ENCODE measurements at places on chromosomes 3 and 15.

GRCh38 chr3:58274027-58274614, 31.9 kb upstream of the RPP14 start:
- DNase-seq: no peak

- DNase-seq: no peak
These were observed 515.5 kb downstream of the OCA2 start for GRCh38 chr15:27583651-27584050.

DNA sequence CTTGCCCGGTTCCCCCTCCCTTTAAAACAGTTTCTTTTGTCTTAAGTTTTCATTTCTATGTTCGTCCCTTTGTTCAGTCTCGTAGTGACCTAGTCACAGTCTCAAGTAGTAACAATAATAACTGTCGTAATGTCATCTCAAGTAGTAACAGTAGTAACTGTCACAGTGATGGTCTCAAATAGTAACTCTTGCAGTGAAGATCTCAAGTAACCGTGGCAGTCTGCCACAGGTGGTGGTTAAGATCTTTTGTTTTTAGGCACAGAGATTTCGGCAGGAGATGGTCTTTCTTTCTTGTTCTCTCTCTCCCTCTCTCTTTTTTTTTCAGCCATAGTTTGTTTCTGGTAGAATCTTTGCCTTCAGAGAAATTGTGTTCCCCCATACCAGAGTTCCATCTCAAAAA, 656.0 kb upstream of the SGO1 start:
- no peak for DNase-seq

DNA sequence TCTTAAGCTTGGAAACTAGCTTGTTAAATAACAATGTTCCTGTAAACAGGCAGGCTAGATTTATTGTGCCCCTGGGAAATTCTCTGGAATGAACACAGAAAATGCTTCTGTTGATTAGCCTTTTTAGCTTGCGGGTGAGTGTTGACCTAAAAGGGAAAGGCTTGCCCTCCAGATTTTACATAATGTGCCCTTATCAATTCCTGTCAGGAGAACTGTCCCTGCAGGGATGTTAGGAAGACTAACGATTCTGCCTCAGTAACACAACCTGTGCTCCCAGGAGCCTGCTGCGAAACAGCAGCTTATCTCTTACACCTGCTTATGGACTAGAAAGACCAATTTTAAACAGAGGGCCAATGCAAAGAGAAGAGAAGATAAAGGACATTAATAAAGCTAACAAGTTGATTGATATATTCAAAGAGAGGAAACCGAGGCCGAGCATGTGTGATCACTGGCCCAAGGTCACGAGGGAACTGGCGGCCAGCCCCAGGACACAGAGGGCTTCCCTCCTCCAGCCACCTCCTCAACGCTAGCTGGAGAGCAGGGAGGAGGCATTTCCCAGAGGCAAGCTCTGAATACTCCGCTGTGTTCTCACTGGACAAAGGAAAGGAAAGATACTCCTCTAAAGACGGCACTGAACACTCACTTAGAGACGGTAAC, 48.4 kb upstream of the TJP1 start:
- no peak for DNase-seq

DNA sequence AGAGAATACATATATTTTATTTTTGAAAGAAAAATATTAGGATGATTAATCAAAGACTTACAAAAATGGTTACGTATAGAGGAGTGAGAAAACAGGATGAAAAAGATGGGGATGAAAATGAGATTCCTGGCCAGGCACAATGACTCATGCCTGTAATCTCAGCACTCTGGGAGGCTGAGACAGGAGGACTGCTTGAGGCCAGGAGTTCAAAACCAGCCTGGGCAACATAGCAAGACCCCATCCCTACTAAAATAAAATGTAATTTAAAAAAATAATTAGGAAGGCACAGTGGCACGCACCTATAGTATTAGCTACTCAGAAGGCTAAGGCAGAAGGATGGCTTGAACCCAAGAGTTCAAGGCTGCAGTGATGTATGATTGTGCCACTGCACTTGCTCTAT, 11.9 kb downstream of the MYO9A start:
- no peak for DNase-seq

All from pulmonary artery endothelial cell (primary cell).